ENCODE measurements at places on chromosomes 5 and 9.

GRCh38 chr5:169837686-169838085 is 142.6 kb downstream of the INSYN2B start:
- no peak for DNase-seq

GRCh38 chr5:22683050-22683449 is 170.1 kb downstream of the CDH12 start:
- DNase-seq, result no peak

DNA sequence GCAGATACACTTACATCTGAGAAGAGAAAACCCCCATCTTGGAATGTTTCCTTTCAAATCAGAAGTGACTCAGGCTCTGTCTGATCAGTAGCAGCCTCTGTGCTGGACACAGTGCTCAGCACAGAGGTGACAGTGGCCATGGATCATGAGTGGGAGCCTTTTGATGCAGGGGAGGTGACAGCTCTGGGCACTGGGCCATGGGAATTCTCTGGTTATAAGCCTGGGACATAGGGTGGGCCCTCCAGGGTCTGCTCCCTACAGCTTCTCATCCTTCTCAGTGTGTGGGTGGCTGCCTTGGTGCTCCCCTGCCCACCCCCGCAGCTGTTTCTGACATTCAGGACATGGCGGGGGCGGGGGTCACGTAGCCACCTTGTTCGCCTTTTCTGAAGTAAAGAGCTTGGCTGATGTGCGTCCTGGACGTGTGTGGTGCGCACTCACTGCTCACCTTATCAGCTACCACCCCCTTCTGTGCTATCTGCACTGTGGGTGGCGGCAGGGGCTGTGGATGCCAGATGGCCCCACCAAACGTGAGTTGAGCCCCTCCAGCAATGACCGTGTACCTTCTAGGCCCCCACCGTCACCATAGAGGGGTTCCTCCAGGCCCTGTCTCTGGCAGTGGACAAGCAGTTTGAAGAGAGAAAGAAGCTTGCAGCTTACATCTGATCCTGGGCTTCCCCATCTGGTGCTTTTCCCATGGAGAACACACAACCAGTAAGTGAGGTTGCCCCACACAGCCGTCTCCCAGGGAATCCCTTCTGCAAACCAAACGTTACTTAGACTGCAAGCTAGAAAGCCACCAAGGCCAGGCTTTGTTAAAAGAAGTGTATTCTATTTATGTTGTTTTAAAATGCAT is 24.0 kb downstream of the TRIP13 start:
- no peak for DNase-seq

- DNase-seq, result peak; percentile 34
Measured at GRCh38 chr5:123512611-123513461, 859 bp downstream of the CSNK1G3 start.

DNA sequence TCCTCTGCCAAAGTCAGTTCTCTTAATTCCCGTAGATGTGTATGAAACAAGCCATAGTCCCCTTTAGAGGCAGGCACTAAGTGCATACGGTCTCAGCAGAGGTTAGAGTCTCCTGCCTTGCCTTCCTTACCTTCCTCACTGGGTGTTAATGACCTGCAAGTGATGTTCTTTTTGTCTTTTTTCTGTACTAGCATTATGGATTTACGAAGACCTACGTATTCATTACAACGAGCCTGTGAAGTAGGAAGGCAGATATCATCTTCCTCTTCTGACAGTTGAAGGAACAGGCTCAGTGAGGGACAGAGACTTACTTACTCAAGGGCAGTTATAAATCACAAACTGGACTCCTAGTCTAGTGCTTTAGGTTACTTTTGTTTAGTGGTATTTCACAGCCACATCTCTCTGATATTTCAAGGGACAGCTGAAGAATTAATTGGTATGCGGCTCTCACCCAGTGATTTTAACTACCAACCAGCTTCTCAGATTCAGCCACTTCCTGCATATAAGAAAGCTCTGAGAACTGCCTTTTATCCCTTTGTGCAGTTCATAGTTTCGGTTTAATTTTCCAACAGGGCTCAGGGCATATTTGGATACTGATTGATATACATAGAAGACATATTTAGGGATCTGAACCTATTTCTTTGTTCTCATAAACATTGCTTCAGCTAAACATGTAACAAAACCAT is 85.1 kb upstream of the CKMT2 start:
- no peak for DNase-seq

DNA sequence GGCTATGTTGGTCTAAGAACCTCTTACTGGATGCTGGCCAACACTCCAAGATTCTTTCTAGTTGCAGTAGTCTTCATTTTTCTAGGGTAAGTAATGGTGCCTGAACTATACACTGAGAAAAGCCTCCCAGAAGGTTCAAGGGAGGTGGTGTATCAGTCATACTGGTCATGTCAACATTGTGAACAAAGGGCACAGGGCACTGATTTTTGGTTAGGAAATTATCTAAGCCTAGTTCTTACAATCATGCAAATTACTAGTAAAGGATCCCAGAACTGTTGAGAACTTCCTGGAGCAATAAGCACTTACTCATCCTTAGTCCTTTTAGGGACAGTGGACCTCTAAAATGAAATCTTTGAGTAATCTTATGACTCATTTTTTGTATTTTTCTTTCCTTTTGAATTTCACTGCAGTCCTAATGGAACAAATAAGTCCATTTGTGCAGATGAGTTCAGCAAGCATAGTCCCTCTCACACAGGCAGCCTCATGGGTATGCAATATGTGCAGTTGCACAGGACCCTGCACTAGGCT is 21.1 kb upstream of the CDC42SE2 start:
- DNase-seq, result peak; percentile 76

DNA sequence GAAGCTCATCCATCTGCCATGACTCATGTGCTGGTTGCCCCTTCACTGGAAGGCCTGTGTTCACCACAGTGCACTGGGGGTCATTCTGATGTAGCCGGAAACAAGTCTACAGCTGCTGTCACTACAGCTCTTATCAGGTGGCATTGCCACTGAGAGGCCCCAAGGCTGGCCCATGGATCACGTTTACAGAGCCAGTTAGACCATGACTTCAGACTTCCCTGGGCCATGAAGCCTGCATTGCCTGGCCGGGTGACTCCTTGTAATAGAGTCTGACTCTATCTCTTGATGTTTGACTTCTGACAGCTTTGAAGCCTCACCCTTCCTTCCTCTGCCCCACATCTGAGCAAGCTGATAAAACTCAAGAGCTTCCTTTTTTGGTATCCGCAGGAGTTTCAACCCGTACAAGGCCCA is 473.5 kb upstream of the DAP start:
- DNase-seq, result no peak

- DNase-seq, result no peak
Measured at GRCh38 chr9:90306158-90306557, 336.5 kb downstream of the DIRAS2 start.

- DNase-seq, result no peak
Measured at GRCh38 chr5:15933259-15934207, 246.1 kb downstream of the MARCHF11 start.

GRCh38 chr5:95726811-95727763 is 4.0 kb upstream of the RHOBTB3 start:
- DNase-seq, result peak; percentile 31

DNA sequence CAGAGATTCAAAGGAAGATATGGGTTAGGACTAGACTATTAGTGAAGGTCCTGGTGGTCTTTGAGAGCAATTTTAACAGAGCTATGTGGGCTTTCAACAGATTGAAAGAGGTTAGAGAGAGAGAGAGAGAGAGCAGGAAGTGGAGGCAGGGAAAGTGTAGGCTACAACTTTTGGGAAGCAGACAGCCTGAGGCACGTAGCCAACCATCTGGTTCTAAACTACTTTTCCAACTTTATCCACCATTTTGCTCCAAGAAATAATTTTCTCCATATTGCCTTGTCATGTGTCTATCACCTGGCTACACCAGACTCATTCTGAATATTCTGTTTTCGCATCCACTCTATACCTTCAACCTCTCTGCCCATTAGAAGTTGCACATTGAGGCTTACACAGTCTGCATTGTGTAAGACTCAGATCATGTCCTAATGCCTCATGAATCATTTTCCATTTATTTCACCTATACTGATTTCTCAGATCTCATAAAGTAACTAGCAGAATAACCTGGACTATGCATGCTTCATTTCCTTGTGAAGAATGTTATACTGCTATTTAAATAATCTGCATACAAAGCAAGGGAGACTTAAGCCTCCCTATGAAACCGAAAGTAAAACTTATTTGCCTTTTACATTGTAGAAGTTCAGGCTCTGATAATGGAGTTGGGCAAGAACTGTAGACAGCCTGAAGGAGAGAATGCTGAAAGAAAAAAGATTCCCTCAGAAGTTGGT is 235.6 kb downstream of the ELAVL2 start:
- peak; percentile 1 for DNase-seq

DNA sequence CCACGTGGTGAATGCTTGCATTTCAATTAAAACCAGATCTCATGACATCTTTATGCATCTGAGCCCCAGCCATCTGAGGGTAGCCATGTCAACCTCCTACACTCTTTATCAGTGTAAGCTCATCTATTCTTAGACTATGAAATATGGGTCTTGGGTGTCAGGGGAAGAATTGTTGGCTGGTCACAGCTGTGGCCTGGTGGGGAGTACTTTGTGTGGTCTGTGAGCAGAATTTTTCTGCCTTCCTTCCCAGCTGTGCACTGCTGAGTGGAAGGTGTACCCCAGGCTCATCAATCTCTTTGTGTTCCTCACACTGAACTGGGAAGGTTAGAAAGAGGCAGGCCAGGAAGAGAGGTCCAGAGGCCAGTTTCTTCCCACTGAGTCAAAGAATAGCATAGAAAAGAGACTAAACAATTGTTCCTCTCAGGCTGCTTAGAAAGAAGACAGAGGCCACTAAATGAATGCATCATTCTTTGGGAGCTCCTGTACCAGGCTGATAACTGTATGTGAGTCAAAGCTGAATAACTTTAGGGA is 202.7 kb upstream of the RGMB start:
- DNase-seq, result no peak

- peak; percentile 67 for DNase-seq
Measured at GRCh38 chr5:36870399-36871040, 6.0 kb upstream of the NIPBL start.

- no peak for DNase-seq
Measured at GRCh38 chr9:129343424-129344375, 165.6 kb upstream of the IER5L start.

DNA sequence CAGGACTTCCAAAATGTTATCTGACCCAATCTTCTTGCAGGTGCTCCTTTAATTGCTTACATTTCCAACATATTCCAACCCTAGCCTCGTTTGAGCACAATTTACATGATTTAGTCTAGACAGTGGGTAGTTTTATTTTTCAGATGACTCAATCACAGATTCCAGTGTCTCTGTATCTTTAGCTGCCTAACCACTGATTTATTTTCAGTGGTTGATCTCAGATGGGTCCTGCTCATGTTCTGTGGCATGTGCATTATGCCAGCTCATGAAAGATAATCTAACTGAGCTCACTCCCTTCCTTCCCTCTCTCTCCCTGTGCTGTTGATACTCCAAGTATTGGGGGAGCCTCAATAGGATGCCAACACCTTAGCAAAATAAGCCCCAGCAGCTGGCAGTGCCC is 106.1 kb upstream of the ICE1 start:
- peak; percentile 20 for DNase-seq

GRCh38 chr9:125822160-125822559 is 75.0 kb downstream of the PBX3 start:
- peak; percentile 42 for DNase-seq

DNA sequence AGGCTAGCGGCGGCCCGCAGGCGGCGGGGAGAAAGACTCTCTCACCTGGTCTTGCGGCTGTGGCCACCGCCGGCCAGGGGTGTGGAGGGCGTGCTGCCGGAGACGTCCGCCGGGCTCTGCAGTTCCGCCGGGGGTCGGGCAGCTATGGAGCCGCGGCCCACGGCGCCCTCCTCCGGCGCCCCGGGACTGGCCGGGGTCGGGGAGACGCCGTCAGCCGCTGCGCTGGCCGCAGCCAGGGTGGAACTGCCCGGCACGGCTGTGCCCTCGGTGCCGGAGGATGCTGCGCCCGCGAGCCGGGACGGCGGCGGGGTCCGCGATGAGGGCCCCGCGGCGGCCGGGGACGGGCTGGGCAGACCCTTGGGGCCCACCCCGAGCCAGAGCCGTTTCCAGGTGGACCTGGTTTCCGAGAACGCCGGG is 253 bp downstream of the SLC12A2 start:
- no peak for DNase-seq

DNA sequence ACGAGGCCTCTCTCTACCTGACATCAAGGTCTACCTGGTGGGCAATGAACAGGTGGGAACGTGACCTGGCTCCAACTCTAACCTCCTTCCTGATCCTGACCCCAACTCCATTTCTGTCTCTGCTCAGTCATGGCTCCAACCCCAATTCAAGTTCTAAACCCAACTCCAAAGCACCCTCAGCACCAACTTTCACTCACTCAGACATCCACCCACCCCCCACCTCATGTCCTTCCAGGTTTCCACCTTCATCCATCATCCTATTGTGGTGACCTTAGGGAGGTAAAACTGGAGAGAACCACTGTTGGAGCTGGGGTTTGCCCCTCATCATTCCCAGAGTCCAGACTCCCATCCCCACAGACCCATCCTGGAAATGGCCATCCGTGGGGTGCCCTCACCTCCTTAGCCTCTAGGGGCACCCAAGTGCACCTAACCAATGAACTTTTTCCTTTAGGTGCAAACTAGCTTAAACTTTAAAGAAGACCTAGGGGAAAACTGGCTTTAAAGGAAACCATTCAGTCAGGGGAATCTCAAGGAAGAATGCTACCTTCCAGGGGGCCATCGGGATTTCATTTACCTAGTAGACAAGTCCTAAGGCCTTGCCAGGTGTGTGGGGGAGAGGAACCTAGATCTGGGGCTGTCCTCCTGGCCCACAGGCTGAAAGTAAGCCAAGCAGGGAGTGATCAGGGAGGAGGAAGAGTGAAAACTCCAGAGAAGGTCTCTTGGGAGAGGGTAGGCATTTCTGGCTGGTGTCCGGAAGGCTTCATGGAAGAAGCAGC is 11.3 kb downstream of the RGS14 start:
- peak; percentile 6 for DNase-seq

- no peak for DNase-seq
Measured at GRCh38 chr5:170941788-170942187, 80.0 kb downstream of the RANBP17 start.

DNA sequence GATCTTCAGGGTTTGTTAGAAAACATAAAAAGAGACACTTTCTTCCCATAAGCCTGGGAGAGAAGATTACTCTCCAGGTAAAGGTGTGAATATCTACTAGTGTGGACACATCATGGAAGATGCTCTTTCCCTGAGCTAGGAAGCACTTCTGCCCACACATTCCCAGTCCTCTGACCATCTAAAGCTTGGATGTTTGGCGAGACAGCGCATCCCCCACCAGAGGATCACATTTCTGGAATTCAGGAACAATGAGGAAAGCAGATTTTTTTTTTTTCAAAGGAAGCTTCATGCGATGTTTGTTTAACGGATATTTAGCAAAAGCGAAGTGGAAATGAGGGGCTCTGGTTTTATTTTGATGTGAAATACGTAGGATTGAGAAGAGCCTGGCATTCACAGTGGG is 6.2 kb downstream of the SVEP1 start:
- no peak for DNase-seq

DNA sequence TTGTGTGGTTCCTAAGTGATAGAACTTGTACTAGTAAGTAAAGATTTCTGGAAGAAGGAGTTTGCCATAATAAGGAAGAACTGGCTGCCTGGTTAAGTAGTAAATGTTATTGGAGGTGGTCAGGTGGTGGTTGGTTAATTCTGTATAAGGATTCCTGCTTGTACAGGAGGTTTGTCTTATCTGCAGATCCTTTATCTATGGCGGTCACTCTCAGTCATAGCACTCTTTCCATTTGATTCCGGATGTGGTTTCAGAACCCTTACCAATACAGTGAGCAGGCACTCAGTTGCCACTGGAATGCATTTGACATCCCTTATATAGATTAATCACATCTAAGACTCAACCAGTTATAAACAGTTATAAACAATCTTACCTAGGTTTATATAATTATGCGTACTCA is 50.3 kb downstream of the RAD50 start:
- no peak for DNase-seq
